DMS 273 treated with DMSO at 0.1 percent for 48 hours (cell line): ENCODE measurements at places on chromosomes 7 and 10.
A peak's percentile ranks its signal among the peaks of the same experiment; 100 is the strongest.

GRCh38 chr10:128614802-128615553, 488.8 kb upstream of the MKI67 start:
- no peak for DNase-seq

- DNase-seq: no peak
These were observed 21.9 kb downstream of the ARID5B start for GRCh38 chr10:61923210-61923949.

- DNase-seq: no peak
These were observed 104.4 kb upstream of the ZMIZ1 start for GRCh38 chr10:78964274-78964951.

DNA sequence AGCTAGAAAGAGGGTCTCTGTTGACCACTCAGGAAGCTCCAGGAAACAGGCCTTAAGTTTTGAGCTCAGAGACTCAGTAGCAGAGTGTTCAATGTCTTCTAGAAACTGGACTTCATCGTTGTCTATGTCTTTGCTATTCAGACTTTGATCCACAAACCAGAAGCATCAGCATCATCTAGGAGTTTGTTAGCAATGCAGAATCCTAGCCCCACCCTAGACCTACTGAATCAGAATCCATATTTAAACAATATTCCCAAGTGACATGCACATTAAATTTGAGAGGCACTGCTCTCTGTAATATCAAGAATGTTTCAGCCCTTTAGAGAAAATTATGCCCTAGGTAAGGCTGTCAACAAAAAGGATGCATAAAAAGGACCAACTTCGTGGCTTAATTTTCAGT, 12.9 kb upstream of the OGDHL start:
- DNase-seq: no peak

GRCh38 chr7:24441314-24442027, 131.8 kb upstream of the PALS2 start:
- no peak for DNase-seq

DNA sequence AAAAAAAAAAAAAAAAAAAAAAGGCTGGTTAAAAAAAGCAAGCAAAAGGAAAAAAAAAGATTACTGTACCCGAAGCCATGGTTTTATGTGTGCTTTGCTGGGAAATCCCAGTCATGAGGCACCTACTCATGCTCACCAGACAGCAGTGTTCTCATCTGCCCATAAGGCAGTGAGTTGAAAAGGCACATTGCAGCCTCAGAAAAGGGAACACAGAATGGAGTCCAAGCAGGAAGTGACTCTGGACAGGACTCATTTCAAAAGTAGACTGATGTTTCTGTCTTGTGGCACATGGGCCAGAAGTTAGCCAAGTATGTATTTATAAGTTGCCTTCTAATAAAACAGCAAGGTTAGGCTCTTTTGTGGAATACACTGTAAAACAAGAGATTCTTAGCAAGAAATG, 40.2 kb downstream of the PDSS1 start:
- DNase-seq: no peak

- DNase-seq: no peak
These were observed 7.6 kb upstream of the UNC5B start for GRCh38 chr10:71204746-71205145.

- DNase-seq: no peak
These were observed 295.4 kb downstream of the PRPF18 start for GRCh38 chr10:13882119-13882711.

- DNase-seq: no peak
These were observed 258.3 kb downstream of the SNX13 start for GRCh38 chr7:17681965-17682364.

DNA sequence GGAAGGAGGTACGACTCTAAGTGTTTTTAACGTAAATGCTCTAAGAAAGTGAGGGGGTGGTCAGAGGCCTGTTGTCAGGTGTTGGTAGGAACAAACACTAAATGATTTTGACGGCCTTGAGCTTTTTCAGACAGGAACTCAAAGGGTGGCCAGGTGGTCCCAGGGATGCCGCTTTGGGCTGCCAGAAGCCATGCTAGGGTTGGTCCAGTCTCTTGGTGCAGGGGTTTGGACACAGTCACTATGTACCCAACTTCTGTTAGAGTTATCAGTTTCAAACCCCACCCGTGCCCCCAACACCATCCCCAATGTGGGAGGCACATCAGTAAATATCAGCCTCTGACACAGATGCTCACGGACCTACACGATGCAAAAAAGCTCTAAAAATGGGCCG, 9.3 kb downstream of the ATP6V0E2 start:
- no peak for DNase-seq

DNA sequence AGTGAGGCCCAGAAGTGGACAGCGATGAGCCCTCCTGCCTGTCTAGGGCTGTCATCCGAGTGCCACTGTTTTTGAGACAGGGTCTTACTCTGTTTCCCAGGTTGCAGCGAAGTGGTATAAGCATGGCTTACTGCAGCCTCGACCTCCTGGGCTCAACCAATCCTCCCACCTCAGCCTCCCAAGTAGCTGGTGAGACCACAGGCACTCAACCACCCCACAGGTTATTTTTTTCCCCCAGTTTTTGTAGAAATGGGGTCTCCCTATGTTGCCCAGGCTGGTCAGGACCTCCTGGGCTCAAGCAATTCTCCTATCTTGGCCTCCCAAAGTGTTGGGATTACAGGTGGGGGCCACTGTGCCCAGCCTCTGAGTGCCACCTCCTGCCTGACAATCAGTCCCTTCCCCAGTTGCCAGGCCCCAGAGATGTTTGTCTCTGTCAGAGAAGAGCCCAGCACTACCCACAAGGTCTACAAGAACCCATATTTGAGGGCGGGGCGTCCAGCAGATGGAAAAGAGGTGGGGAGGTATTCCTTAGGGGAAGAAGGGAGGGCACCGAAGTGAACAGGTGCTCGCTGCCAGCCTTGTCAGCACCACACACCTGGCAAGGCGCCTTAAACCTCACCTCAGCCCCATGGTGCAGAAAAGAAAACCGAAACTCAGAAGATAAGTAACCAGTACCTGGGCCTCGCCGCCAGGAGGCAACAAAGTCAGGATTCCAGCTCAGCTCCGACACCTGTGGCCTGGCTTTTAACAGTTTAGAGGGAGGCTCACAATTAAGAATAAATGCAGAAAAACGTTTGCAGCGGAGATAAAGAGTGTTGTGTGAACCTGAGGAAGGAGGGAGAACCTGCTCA, 77.4 kb upstream of the ANLN start:
- no peak for DNase-seq

- peak; percentile 14 for DNase-seq
These were observed 38.6 kb upstream of the CNPY1 start for GRCh38 chr7:155584763-155585531.
